ENCODE measurements at places on chromosomes 12 and 14.

DNA sequence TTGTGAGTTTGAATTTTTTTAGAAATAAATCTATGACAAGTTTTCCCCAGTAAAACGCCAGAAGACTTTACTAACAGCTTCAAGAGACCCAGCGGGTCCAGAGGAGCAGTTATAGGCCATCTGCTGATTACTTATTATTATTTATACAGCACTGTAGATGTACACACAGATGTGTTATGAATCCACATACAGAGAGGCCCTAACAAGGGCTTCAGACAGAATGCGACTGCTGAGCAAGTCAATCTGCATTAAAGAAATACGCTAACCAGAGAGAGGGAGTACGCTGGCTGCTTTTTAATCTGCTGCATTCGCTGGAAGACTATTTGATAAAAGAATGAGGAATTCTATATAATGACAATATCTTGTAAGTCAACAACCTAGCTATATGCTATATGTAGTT, 32.5 kb downstream of the ATF7 start:
- no peak for DNase-seq

DNA sequence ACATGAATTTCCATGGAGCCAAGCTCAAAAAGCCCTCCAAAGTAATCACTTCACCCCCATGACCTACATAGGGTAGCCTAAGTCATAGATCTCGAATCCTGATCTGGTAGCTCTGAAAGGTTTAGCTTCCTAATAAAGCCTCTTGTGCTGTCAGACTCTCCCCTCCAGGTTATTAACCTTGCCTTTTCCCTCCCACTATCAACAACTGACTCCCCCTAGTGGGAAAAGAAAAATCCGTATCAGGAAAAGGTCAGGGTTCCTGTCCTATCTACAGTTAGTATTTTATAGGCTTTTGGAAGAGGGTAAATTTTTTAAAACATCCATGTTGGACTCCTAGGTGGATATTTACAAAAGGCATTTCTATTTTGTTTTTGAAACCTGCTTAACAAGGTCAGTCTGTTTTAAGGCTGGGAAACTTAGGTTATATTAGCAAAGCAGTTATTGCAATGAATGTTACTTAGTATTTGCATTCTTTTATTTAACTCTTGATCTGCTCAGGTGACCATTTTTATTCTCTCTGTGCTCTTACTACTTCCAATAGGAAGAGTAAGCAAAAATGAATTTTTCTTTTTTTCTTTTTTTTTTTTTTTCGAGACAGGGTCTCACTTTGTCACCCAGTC, 8.0 kb downstream of the YY1 start:
- no peak for DNase-seq

GRCh38 chr12:73159954-73160353, 887.8 kb downstream of the TRHDE start:
- no peak for DNase-seq

DNA sequence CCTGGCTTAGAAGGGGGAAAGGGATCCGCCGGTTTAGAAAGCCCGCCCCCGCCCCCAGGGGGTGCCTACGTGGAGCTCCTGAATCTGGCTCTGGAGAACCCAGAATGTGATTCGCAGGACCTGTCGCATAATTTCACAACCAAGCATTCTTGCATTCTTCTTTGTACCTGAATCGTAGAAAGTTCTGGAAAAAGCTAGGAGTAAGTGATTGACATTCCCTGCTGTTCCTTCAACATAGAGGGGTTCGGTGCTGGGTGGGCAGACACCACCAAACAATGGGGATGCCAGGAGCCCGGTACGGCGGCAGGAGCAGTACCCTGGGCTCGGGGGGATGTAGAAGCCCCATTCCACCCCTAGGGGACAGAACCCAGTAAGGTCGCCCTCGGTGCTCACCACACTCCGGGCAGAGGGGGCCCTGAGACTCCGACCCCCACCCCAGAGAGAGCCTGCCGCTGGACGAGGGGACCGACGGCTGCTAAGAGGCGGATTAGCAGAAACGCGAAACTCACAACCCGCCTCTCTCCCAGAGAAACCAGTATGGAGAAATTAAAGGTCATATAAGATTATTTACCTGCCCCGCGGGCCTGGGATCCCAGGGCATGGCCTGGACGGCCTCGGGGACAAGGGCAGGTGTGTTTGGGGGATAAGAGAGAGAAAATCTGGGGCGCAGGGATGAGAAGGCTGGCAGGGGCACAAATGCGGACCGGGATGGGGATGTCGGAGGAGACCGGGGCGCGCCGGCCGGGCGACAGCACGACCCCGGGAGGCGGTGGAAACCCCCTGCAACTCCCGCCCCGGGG, 520 bp downstream of the CSRP2 start:
- no peak for DNase-seq

GRCh38 chr12:128155571-128155970, 111.4 kb upstream of the TMEM132C start:
- DNase-seq = no peak

- DNase-seq = no peak
Measured at GRCh38 chr14:24108336-24108874, 6.2 kb upstream of the DCAF11 start.

GRCh38 chr12:56678852-56679251, 9.2 kb downstream of the PTGES3 start:
- no peak for DNase-seq

GRCh38 chr14:68247676-68248268, 428.2 kb downstream of the RAD51B start:
- no peak for DNase-seq

DNA sequence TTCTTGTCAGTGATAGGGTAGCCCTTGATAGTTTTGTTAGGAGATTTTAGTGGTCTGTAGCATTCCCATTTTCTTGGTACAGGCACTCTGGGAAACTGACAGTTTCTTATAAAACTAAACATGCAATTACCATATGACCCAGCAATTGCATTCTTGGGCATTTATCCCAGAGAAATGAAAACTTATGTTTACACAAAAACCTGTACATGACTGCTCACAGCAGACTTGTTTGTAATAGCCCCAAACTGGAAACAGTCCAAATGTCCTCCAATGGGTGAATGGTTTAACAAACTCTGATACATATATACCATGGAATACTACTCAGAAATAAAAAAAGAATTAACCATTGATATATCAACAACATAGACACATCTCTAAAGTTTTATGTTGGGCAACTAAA, 75.5 kb downstream of the BORCS5 start:
- DNase-seq = no peak

GRCh38 chr12:116184763-116185162, 92.7 kb downstream of the MED13L start:
- no peak for DNase-seq

DNA sequence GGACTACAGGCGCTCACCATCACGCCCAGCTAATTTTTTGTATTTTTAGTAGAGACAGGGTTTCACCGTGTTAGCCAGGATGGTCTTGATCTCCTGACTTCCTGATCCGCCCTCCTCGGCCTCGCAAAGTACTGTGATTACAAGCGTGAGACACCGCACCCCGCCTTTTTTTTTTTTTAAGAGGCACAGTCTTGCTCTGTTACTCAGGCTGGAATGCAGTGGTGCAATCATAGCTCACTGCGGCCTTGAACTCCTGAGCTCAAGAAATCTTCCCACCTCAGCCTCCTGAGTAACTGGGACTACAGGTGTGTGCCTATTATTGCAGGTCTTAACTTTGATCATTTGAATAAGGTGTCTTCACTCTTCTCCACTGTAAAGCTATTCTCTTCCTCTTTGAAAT, 5.3 kb upstream of the GLTP start:
- no peak for DNase-seq

- no peak for DNase-seq
Measured at GRCh38 chr12:77349689-77350370, 284.5 kb upstream of the E2F7 start.

GRCh38 chr14:34364201-34364600, 97.8 kb downstream of the SPTSSA start:
- no peak for DNase-seq

DNA sequence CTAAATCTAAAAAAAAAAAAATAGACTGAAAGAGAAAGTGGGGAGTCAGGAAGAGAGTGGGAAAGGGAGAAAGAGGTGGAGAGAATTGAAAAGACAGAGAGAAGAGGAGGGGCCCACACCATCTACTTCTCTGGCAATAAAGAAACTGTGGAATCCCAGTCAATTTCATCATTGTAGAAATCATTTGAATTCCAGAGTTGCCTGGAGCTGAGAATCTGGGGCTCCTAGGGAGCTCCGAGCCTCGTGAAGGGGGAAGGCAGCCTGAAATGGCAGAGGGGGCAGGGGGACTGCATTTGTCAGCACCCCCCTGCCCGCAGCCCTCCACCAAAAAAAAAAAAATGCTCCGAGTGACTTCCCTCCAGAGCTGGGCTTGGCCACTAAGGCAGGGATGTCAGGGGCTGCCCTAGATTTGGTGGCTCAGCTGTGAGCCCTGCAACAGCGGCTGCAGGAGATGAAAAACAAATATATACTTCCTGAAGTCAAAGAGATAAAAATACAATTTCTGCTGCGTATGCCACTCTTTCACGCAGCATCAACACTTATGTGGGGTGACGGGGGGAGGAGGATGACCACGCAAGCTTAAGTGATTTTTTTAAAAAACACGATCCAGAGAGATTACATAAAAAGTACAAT, 80.5 kb downstream of the BCL11B start:
- DNase-seq = no peak

- DNase-seq = no peak
Measured at GRCh38 chr12:11085419-11085818, 6.7 kb downstream of the TAS2R43 start.

Data from T1000 (cell line).